Muscle of leg (tissue), 16 donors: ENCODE measurements at places on chromosomes 2 and 18.

DNA sequence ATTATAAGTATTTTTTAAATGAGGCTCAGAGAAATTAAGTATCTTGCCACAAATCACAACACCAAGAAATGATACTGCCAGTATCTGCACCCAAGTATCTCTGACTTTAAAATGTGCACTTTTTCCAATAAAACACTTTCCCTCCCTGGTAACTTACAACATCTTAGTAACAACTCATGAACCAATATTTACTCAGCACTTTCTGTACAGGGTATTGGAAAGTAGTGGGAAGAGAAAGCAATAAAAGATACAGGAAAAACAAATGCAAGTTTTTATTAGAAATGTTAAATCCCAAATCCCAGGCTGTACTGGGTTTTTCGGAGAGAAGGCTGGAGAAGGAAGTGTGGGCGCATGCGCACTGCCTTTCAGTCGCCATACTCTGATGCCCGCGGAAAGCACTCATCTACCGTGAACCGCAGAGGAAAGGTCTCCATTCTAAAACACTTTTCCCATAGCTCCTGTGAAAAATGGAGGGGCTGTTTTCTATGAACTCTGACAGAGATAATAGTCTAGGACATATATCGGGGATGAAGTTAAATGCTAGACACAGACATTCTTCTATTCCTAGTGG, 52.1 kb downstream of the L3MBTL4 start:
- no peak for DNase-seq

DNA sequence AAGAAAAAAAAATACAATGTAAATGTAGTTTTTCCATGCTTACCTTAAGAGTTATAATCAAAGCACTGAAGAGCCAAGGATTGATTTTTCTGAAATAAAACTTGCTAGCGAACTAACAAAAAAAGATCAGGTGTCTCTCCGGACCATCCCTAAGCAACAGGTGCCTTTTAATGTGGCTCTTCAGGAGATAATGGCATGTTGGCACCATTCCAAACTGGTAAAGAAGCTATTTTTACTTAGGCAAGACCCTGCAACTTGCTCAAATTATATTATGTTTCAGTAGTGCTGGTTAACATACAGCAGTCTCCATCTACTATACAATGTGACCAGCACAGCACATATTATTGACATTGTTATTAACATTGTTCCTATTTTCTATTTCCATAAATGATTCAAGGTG, 2.3 kb upstream of the GCC2 start:
- DNase-seq = no peak

DNA sequence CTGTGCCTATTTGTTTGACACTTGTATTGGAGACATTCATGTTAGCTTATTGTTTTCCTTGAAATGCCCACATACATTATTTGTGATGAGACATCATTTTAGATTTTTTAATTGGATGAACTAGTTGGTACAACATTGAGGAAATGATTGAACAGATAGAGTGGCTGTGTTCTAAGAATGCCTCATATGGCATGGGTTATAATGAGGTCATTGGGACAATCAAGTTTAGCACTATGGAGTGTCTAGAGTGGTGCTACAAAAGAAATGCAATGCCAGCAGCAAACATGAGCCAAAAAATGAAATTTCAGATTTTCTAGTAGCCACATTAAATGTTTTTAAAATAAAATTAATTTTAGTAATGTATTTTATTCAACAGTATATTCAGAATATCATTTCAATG, 28.1 kb downstream of the ACVR2A start:
- no peak for DNase-seq

GRCh38 chr2:85959826-85960225, 71.0 kb upstream of the ST3GAL5 start:
- no peak for DNase-seq

- no peak for DNase-seq
Measured at GRCh38 chr2:47041891-47042684, 113.0 kb downstream of the STPG4 start.

DNA sequence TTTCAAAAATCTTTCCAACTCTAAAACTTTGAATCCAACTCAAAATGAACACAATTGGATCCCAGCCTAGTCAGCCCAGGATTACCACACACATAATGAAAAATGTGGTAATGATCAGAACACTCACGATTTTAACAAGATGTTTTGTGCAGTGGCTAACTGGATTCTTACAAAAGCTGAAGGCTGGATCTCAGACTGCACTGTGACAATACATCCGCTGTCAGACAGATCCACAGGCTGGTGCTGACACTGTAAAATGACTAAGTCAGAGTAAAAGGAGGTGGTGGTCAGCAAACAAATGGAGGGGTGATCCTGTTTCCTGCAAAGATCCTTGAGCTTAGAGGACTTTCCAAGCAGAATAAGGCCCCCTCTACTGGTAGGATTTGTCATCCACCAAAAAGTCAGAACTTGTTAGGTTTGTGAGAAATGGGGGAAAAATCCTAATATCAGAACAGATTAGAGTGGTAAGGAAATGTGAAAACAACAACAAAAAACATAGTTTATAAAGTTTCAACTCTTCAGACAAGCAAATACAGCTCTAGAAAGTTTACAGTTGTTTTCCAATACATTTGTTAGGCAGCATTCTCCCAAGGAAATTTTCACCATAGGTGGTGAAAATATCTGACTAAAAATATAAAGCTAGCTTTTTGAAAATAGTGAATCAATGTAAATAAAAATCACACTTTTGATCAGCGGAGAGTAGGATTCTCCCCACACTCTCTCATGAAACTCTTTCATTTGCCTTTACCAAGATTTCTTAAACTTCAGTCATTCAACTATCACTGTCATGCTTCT, 211.9 kb downstream of the AGPS start:
- DNase-seq = peak; percentile 96

GRCh38 chr2:239294571-239295054, 106.2 kb downstream of the HDAC4 start:
- no peak for DNase-seq

GRCh38 chr2:42923580-42924417, 131.4 kb upstream of the HAAO start:
- no peak for DNase-seq

GRCh38 chr18:72544092-72544886, at the start of gene CBLN2:
Gene CBLN2, minus strand, starts transcription at chr18:72544342. Its CDS starts 2,182 bp downstream, at chr18:72542160.
- DNase-seq = peak; percentile 64

DNA sequence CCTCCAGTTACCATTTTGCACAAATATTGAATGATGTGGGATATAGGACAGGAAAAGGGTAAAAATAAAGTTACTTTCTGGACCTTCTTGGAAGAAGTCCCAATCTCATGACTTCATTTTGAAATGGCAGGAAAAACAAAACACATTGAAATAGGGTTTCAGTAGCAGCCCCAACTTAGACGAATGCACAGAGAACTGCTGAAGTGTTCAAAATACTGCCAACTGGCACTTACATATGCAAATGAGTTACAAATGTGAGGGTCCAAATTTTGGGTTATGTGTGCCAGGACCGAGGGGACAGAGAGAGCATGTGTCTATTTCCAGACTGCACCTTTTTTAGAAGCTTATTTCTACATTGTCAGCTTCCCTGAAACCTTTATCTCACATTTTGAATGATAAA, 112.9 kb upstream of the CCDC68 start:
- DNase-seq = no peak

- no peak for DNase-seq
Measured at GRCh38 chr18:45059695-45060094, 379.0 kb downstream of the SETBP1 start.

GRCh38 chr18:4986066-4986465, 211.0 kb downstream of the AKAIN1 start:
- peak; percentile 77 for DNase-seq

DNA sequence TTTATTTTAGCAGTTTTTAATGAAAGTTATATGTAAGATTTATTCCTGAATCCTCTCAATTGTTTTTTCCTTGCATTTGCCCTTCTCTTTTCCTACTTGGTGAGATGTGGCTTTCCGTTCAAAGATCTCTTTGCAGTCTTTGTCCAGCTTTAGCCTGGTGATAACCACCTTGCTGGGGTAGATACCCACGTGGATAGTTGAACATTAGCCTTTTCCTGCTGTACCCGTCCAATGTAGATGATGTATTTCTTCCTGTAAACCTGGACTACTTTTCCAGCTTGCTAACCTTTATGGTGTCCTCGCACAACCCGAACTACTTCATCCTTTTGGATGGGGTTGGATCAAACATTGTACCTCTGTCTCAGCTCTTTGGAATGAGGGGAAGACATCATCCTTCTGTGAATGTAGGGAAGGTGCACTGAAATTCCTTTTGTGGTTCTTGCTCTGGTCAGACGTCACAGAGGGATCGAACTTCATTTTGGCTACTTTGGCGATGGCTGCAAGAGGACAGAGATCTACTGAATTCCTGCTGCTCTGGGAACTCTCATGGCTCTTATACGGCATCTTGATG, 293.2 kb upstream of the EPAS1 start:
- DNase-seq = no peak

DNA sequence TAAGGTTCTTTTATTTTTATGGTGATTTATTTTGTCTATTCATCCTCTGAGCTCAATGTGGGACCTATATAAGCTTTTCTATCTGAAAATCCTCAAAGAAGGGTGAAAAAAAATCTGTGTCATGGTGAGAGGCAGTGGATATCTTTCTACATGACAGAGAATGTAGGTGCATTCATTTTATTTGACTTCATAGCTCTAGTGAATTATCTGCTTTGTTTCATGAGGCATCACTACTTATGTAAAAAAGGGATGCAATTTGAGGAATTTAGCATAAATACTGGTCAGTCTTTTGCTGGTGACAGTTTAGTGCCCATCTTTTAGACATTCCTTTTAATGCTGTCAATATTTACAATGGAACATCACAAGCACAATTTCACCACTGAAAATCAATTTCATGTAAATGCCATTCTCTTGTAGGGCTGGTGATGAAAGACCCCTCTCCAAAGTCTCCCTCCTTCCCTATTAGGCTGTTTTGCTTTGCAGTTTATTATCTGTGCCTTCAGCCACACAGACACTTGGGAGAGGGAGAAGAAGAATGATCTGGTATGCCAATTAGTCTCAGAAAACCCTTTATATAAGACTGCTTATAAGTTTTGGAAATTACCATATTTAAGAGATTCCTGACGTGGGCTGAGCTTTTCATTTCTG, 148.3 kb upstream of the NXPH2 start:
- no peak for DNase-seq

GRCh38 chr18:44732599-44732998, 51.9 kb downstream of the SETBP1 start:
- DNase-seq = no peak

GRCh38 chr2:148603562-148603920, 41.0 kb upstream of the EPC2 start:
- DNase-seq = no peak

- peak; percentile 85 for DNase-seq
Measured at GRCh38 chr2:237092920-237093781, 7.5 kb downstream of the COPS8 start.

DNA sequence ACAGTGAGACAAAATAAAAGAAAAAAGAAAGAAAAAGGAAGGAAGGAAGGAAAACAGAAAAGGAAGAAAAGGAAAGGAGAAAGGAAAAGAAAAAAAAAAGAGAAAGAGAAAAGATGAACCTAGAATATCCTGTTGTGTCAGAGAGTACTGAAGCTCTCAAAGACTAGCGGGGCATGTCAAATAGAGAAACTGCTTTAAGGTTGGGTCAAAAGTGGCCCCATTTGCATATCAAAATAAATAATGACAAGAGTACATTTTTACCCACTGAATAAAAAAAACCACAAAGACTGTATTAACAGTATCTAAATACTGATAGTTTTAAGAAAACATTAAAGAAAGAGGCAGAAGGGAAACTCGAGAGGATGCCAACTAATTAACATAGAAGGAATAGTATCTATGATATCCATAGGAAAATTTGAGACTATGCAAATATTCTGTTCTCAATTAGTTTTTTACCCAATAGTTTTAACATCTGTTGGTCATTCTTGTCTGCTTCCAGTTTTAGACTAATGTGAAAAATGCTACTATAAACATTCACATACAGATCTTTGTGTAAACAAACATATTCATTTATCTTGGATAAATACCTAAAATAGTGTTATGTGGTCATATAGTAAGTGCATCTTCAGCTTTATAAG, 53.2 kb downstream of the SFXN5 start:
- no peak for DNase-seq

GRCh38 chr2:152694161-152694661, 23.1 kb downstream of the PRPF40A start:
- DNase-seq = peak; percentile 18

DNA sequence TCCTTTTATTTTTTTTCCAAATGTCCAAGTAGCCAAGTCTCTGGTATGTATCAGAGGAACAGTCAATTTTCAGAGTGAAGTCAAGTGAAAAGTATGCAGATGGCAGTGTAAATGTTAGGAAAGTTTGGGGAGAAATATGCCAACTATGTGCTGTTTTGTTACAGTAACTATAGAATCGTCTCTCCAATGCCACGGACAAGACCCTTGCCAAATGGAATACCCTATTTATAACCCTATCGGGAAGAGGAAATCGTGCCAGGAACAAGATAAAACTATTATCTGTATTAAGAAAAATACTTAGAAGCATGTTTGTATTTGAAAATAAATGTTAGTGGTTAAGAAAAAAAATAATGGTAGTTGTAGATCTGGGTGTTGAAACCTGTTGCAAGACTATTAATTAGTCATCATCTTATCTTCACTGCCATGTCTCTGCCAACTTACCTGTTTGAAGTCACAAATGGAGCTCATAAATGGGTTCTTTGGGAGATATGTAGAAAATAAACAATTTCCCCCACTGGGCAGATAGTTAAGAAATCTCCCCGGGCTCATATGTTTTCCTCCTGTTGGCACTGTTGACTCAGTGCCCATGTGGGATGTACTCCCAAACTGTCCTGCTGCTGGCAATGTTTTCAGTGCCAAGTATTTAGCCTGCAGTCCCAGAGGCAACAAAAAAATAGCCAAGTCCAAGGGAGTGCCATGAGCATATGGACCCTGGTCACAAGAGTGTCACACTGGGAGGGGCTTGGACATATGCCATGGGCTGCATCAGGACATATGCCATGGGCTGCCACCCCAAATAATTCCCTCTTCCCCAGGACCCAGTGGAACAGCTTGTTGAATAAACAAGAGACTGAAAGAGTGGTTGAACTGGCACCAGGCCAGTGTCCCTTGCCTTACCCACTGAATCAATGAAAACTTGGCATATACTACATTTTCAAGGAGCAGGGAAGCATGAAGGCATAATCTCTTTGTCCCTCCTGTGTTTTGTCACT, 366.9 kb downstream of the OSR1 start:
- peak; percentile 82 for DNase-seq

DNA sequence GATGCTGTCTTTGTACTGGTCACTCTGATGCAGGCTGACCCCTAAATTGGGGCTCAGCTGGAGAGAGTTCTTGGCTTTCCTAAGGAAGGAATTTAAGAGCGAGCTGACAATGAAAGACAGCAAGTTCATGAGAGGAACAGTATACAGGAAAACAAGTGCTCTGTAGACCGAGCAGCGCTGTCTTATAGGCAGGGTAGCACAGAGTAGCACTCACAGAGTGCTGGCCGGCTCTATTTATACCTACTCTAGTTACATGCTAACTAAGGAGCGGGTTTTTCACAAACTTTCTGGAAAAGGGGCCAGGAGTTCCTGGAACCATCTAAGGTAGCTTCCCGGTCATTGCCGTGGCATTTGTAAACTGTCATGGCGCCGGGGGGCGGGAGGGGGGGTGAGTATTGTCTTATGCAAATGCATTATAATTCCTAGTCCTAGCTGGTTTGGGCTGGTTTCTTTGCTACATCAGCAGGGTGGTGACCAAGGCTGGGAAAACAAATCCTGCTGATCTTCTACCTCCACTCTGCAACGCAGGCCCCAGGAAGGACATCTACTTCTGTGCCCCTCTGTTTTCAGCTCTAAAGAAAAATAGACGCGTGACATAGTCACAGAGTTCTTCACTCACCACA, 31.6 kb upstream of the MAP3K20 start:
- DNase-seq = no peak
